CD4-positive, alpha-beta T cell treated with Interleukin-1 beta for 1 hour (primary cell): ENCODE measurements at places on chromosomes 11 and 22.

GRCh38 chr11:69285766-69286165, 8.2 kb upstream of the MYEOV start:
- no peak for DNase-seq

DNA sequence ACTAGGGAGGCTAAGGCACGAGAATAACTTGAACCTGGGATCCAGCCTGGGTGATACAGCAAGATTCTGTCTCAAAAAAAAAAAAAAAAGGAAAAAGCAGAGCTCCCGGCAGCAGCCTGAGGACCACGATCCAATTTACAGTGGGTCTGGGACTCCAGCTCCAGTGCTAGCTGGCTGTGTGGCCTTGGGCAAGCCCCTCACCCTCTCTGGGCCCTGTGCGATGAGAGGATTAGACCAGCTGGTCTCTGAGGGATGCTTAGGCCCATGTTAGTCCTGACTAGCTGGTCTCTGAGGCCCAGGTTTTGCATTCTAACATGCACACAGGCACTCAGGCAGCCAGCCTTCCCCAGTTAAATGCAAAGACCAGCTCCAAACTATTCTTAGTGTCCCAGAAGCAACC, 13.7 kb downstream of the CARD10 start:
- DNase-seq, result no peak

GRCh38 chr22:31241200-31241599, 29.1 kb downstream of the LIMK2 start:
- DNase-seq, result no peak

GRCh38 chr11:83681031-83681781, 395.0 kb upstream of the CCDC90B start:
- DNase-seq, result no peak

DNA sequence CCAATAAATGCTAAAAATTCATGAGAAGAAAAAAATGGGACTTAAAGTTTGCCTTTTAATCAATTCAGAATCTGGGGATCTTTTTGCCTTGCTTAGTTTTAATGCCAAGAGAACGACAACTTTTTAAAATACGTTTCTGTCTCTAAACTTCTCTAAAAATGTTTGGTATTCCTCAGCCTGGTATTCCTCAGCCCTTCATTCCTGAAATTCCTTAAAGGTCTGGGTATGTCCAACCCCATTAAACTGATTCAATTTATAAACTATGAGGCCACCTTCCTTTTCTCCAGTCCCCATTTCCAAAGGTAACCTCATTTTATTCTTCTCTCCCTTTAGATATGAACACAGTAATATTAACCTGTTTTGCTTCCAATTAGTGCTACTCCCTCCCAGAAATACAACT, 16.6 kb downstream of the POLA2 start:
- no peak for DNase-seq

DNA sequence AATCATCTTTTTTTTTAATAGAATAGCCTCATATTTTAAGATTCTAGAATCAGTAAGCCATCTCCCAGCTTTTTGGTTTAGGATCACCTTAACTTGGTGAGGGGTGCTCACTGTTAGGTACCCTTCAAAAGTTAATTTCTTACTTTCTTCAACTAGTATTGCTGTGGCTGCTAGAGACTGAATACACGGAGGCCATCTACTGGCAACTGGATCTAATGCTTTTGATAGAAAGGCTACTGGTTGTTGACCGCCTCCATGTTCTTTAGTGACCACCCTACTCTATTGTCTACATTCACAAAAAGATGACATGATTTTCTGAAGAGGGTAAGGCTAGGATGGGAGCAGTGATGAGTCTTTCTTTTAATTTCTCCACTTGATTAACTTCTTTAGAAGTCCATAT, 16.7 kb upstream of the ALDH3B2 start:
- no peak for DNase-seq

DNA sequence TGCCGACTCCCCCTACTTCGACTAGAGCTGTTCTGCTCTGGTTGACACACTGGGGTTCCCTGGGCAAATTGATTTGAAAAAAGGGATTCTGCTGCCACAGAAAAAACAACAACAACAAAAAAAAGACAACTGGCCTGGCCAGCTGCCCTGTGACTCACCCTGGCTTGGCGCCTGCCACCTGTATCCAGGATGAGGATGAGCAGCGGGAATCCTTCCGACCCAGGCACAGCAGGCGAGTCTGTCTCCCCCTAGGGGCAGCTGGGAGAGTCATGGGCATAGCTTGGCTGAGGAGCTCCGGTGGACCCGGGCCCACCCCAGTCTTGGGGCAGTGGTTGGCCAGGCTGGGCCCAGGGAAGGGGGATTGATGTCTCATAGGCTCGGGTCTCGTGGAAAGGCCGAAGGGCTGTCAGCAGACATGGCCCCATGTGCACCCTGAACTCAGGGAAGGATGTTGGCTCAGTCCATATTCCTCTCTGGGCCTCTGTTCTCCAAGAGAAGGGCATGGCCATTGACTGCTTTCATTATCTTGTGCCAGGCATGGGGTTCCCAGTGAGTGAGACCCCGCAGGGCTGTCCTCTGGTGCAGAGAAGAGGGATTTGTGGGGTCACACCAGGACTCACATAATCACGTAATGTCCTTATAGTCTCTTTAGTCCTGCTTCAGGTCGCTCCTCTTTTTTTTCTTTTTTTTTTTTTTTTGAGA, 10.4 kb upstream of the SUN2 start:
- DNase-seq, result peak; percentile 58

DNA sequence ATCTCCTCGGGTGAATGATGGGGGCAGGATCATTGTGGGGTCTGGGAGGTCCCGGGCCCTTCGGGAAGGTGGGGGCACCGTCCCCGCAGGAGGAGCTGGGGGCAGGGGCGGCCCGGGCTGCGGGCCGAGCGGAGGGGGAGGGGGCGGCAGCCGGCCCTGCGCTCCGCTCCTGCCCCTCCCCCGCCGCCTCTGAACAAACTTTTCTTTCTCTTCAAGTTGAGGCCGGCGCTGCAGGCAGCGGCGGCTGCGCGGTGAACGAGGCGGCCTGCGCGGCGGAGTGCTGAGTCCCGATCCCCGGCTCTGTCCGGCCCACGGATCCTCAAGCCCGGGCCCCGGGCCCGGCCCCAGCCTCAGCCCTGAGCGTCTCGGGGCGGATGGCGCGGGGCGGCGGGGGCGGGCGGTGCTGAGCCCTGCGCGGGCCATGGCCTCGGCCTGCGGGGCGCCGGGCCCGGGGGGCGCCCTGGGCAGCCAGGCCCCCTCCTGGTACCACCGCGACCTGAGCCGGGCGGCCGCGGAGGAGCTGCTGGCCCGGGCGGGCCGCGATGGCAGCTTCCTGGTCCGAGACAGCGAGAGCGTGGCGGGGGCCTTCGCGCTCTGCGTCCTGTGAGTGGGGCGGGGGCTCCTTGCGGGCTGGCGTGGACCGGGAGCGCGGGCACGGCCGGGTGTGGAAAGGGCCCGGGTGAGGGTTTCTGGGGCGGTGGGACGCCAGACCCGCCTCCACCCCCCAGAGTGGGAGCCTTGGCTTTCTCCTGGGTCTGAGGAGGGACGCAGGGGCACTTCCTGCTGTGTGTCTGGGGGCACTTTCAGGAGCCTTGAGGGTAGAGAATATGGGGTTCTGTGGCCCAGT, at the start of gene INPPL1:
TSS of gene INPPL1 (plus strand) at position 204 of the 847 bp plus-strand sequence. CDS start at position 422, 218 bp downstream.
- peak; percentile 22 for DNase-seq

DNA sequence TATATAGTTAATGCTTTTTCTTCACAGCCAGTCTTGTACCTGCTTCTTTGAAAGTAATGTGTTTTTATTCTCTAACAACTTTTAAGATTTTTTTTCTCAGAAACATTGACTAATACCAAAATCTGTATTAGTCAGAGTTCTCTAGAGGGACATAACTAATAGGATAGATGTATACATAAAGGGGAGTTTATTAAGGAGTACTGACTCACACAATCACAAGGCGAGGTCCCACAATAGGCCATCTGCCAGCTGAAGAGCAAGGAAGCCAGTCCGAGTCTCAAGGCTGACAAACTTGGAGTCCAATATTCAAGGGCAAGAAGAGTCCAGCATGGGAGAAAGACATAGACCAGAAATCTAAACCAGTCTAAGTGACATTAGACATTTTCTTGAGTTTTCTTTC, 140.0 kb downstream of the RAB38 start:
- DNase-seq, result no peak

DNA sequence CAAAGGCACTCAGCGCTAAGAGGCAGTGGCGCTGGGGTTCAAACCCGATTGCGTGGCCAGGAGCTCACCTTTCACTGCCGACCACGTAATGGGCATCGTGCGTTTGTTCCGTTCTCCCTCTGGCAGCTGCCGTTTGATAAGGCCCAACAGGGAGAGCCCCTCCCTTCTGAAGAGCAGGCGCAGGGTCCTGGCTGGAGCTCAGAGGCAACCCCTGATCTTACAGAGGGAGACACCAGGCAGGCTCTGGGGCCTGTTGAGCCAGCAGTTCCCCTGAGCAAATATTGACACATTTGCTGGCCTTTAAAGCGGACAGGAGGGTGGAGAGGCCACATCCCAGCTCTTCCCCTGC, 11.7 kb upstream of the C1QTNF6 start:
- DNase-seq, result no peak

- no peak for DNase-seq
Observed at GRCh38 chr11:62431171-62431901, 12.5 kb downstream of the SCGB1A1 start.

GRCh38 chr11:100709233-100709957, 22.3 kb downstream of the ARHGAP42 start:
- no peak for DNase-seq

DNA sequence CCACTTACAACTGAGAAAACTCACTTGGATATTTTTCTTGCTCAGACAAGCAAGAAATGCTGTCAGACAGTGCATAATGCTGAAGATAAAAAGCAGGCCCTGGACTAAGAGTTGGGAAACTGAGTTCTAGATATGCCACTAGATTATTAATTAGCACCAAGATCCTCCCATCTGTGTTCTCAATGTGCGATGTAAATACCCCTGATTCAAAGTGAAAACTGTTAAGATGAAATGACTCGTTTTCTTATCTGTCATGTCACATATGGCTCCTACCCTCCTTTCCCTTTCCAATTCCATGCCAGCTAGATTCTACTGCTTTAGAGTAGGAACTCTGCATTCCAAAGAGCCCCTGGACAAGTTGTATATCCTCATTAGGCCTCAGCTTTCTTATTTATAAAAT, 88.9 kb upstream of the CLNS1A start:
- DNase-seq, result no peak

DNA sequence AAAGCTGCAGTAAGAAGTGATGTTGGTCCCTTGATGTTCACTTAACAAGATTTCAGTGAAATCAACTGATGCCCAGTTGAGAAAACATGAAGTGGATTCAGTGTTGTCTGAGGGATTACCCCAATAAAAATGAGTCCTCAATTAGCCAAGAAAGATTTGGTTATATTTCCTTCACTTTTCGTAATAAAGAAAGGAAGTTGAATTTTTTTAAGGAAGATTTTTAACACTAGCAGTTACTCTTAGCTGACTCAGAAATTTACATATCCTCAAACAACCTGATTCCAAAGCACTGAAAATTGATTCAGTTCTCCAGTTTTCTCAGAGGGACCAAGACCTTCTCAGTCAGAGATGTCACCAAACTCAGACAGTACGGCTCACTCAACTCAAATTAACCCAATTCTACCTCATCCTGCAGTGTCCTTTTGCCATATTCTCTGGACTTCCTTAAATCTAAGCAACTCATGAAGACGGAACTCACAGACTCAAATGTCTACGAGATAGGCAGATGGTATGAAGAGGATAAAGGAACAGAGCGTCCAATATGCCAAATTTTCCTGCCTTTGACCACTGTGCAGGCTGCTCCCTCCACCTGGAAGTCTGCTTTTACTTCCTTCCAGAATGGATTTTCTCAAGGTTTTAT, 22.8 kb downstream of the SLC5A4 start:
- DNase-seq, result no peak

DNA sequence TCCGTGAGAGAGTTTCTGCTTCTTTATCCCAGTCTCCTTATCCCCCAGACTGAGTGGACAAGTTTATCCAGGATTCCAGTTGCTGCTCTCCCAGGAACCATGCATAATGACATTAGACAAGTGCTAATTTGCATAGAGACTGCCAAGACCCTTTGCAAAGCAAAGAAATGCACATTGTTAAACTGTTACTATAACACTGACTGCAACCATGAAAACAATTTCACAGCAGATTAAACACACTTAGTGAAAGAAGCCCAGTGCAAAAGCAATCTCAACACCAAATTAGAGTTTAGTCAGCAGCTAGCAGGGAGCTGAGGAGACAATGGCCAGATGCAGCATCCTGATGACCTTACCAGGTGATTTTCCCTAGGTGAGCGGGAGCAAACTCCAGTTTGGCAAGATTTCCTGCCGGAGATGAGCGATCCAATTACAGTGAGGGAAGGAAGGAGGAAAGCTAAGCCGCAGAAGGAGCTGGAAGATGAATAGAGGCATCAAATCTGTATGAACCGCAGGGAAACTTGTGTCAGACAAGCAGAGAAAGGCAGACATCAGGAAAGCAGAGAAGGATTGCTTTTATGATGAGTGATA, 273.8 kb upstream of the B3GAT1 start:
- DNase-seq, result no peak

DNA sequence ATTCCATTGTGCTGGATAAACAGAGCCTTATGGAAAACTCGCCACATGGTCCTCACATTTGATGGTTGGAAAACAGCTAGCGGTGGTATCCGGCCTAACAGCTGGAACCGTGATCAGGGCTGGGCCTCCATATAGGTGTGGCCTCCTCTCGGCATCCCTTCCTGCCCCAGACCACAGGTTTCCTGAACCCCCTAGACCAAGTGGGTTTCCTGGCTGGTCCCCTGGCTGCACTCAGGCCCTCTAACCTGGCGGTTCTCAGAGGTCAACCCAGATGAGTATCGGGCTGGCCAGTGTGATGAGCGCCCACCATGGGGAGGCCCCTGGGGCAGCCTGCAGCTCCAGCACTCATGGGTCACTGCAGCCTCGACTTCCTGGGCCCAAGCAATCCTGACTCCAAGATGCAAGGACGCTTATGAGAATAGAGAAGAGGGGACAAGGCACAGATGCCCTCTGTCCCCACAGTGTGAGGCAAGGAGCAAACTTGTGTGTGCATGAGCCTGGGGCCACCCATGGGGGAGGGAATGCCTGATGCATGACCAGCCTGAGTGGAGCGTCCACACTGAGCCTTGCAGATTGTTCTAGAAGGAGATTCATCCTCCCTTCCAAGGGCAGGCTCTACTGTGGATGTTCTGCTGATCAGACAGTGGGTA, 53.4 kb upstream of the WNT7B start:
- DNase-seq, result no peak
